ENCODE measurements at places on chromosomes 5 and 9.

DNA sequence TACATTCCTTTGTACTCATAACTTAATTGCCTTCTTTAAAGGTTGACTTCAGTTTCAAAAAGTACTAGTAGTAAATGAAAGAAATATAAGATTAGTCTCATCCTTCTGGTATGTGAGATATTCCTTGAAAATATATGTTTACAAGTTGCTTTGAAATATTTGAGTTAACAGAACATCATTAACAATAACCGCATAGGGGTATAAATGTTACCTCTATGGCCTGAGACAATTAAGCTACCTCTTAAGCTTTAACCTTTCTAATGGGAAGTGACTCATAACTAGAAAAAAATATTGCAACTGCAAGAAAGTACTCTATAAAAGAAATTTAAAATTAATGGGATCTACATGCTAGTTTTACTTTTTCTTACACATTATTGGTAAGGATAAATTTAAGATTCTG is 399.0 kb downstream of the CDH10 start:
- DNase-seq, result no peak

- DNase-seq, result no peak
Measured at GRCh38 chr5:126965061-126965475, 65.3 kb downstream of the MARCHF3 start.

- DNase-seq, result no peak
Measured at GRCh38 chr5:66810848-66811261, 214.7 kb downstream of the MAST4 start.

DNA sequence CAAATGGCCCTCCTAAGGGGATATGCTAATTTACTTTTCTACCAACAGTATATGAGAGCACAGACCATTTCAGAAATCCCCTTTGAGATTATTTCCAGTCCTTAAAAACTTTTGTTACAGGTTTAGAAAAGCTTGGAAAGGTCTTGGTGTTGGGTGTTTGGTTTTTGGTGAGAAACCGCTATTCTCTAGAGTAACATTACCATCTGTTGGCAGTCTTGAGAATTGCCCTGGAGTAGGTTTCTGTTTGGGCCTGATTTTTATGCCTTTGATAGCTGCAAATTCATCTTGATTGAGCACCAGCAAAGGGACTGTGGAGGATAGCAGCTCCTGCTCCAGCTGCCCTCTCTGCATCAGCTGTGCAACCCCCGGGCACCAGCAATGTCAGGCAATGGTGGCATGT is 8.0 kb downstream of the NUDT2 start:
- no peak for DNase-seq

Data from stimulated activated CD4-positive, alpha-beta T cell treated with anti-CD3 and anti-CD28 coated beads, Interleukin-2, amount 100 ng/mL, for 48 hours (primary cell).